ENCODE measurements at places on chromosomes 11 and 22. TPM values are rescaled to one million over a fixed set of nuclear protein-coding genes. Genes with fewer than 3 reads are reported as not detected.

The OR51B4 gene
- total RNA-seq: not detected

The DENND6B gene
- 5.7 TPM for total RNA-seq

The SLC22A12 gene
- total RNA-seq: not detected

The CNGA4 gene
- 0.26 TPM for total RNA-seq

The EMID1 gene
- total RNA-seq: 0.61 TPM

The OR56A1 gene
- total RNA-seq: not detected

The KIAA1671 gene
- 20.1 TPM for total RNA-seq

The CD248 gene
- total RNA-seq: 16.8 TPM

The NXPE2 gene
- total RNA-seq: not detected

The PGM2L1 gene
- 10.1 TPM for total RNA-seq

The ACAT1 gene
- total RNA-seq: 77.2 TPM

The CARD18 gene
- not detected for total RNA-seq

The CST6 gene
- total RNA-seq: not detected

The KAT5 gene
- 62.0 TPM for total RNA-seq

The CATSPER1 gene
- total RNA-seq: not detected

The CLTCL1 gene
- 0.68 TPM for total RNA-seq

The NXPE1 gene
- total RNA-seq: not detected

The INTS4 gene
- 53.9 TPM for total RNA-seq

The NAALAD2 gene
- not detected for total RNA-seq

The LGR4 gene
- total RNA-seq: 0.42 TPM

The GGTLC3 gene
- not detected for total RNA-seq

The SLC15A3 gene
- total RNA-seq: 0.30 TPM

The LUZP2 gene
- not detected for total RNA-seq

The KRTAP5-1 gene
- not detected for total RNA-seq

The DCDC1 gene
- total RNA-seq: not detected

The OTOG gene
- total RNA-seq: not detected

The KDM4D gene
- total RNA-seq: 1.4 TPM

The SSRP1 gene
- 158 TPM for total RNA-seq

The PRSS23 gene
- total RNA-seq: 0.85 TPM

The P2RX6 gene
- total RNA-seq: 0.42 TPM

The POU2F3 gene
- total RNA-seq: not detected

The SF3A1 gene
- 214 TPM for total RNA-seq

The OR5B21 gene
- 0.44 TPM for total RNA-seq

The LRRC75B gene
- total RNA-seq: 2.1 TPM

The SCGB1C1 gene
- not detected for total RNA-seq

The ALDH3B2 gene
- not detected for total RNA-seq

The UCP3 gene
- 5.2 TPM for total RNA-seq
